ENCODE measurements at places on chromosomes 2 and 18.

DNA sequence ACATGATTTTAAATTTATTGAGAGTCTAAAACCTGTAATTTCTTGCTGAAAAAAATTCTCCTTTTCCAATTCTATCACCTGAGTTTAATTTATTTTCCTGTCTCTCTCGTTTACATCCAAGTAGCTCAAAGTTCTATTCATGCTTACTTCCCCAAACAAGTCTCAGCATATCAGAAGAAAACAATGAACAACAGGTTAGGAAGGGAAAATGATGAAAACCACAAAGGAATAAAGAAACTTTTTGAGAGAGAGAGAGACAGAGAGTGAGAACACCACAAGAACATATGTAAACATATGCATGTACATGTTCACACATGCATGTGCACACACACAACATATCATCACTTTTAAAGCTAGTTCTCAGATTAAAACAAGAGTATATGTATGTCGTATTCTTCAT lies 112.1 kb downstream of the STRN start:
- no peak for DNase-seq

DNA sequence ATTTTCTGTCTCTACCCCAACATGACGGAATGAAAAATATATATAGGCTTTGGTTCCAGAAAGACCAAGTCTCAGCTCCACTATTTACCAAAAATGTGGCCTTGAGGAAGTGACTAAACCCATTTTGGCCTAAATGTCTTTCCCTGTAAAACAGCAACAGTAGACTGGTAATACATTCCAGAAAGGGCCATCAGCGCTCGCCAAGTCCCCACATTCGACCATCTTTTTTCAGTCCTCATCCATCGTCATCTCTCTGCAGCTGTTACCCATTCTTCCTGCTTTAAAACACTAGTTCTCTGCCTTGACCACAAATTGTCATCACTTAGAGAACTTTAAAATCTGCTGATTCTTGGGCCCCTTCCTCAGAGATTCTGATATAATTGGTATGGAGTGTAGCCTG lies 183.8 kb upstream of the CTAGE1 start:
- DNase-seq, result no peak

GRCh38 chr2:109201465-109202327 lies 72.7 kb downstream of the SH3RF3 start:
- DNase-seq, result peak; percentile 73

- DNase-seq, result no peak
Observed at GRCh38 chr2:52880872-52881271, 886.7 kb upstream of the CHAC2 start.

- DNase-seq, result no peak
Observed at GRCh38 chr2:200086911-200087310, 131.5 kb downstream of the MAIP1 start.

- no peak for DNase-seq
Observed at GRCh38 chr2:37773371-37774130, 102.1 kb upstream of the CDC42EP3 start.

DNA sequence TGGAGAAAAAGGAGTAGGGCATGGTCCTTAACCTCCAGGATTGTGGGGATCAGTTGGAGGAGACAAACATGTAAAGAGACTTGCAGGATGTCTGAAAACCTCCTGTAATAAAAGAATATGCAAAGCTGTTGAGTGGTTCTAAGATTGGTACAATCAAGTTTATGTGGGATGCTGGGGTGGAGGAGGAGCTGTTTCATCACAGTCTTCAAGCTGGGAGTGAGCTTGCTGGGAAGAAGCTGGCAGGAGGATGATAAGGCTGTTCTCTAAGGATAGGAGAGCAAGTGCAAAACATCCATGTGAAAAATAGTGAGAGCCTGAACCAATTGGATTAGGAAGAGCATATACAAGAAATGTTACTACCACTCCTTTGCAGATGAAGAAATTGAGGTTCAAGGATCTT lies 161.9 kb upstream of the CRIM1 start:
- no peak for DNase-seq

DNA sequence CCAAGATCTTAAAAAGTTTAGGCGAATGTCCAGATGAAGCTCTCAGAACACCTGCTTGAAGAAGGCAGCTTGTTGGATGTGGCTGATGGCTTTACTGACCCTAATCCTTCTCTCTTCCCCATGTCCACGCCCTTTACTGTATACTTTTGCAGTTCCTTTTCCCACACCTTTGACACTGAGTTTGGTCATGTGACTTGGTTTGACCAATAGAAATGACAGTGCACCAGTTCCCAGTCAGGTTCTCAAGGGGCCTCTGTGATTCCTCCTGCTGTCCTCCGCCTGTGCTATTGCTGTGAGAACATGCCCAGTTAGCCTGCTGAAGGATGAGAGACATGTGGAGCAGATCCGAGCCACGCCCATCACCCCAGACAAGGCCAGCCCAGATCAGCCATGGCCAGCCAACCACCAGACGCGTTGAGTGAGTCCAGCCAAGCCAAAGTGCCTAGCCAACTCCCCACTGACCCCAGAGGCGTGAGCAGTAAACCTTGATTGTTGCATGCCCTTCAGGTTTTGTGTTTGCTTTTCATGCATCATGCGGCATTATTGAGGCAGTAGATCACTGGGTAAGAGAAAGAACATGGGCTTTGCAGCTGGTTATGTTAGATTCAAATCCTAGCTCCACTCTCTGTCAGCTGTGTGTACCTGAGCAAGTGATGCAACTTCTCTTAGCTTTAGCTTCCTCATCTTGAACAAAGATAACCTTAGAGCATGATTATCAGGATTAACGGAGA lies 258.0 kb upstream of the SIX2 start:
- DNase-seq, result no peak

- no peak for DNase-seq
Observed at GRCh38 chr2:64966017-64966416, 23.2 kb upstream of the SLC1A4 start.

DNA sequence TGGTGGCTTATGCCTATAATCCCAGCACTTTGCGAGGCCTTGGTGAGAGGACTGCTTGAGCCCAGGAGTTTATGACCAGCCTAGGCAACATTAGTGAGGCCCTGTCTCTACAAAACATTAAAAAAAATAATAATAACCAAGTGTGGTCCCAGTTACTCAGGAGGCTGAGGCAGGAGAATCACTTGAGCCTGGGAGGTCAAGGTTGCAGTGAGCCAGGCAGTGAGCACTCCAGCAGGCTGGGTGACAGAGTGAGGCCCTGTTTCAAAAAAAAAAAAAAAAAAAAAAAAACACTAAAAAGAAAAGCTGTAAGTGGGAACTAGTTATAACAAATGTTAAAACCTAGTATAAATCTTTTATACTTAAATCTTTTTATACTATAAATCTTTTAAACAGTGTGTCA lies 146.2 kb upstream of the ITGA4 start:
- no peak for DNase-seq
